ENCODE measurements at places on chromosomes 6 and 20. TPM values are rescaled to one million over a fixed set of nuclear protein-coding genes. Genes with fewer than 3 reads are reported as not detected.

SPATS1 gene
- not detected for total RNA-seq

RAET1G gene
- 1.3 TPM for total RNA-seq

TINAG gene
- not detected for total RNA-seq

RIPPLY2 gene
- total RNA-seq = 0.97 TPM

ANKRD66 gene
- not detected for total RNA-seq

DNAJC5 gene
- total RNA-seq = 63.8 TPM

RAD21L1 gene
- total RNA-seq = not detected

FAM184A gene
- total RNA-seq = 0.36 TPM

TMEM244 gene
- not detected for total RNA-seq

NRSN1 gene
- total RNA-seq = not detected

TREML2 gene
- not detected for total RNA-seq

FHL5 gene
- total RNA-seq = not detected

SS18L1 gene
- total RNA-seq = 14.2 TPM

CHRNA4 gene
- total RNA-seq = not detected

SAMD10 gene
- 0.49 TPM for total RNA-seq

FERMT1 gene
- 3.8 TPM for total RNA-seq

CRISP2 gene
- not detected for total RNA-seq
